Hematopoietic multipotent progenitor cell treated with erythropoietin and hydrocortisone succinate and interleukin-3 and kit ligand, for 8 days (in vitro differentiated cells): ENCODE measurements at places on chromosomes 5 and 9.

- no peak for DNase-seq
Measured at GRCh38 chr9:120474591-120475243, 105.2 kb downstream of the CDK5RAP2 start.

- no peak for DNase-seq
Measured at GRCh38 chr5:8316608-8317280, 447.8 kb downstream of the MTRR start.

- peak; percentile 35 for DNase-seq
Measured at GRCh38 chr9:98006127-98006796, 23.1 kb downstream of the ANP32B start.

DNA sequence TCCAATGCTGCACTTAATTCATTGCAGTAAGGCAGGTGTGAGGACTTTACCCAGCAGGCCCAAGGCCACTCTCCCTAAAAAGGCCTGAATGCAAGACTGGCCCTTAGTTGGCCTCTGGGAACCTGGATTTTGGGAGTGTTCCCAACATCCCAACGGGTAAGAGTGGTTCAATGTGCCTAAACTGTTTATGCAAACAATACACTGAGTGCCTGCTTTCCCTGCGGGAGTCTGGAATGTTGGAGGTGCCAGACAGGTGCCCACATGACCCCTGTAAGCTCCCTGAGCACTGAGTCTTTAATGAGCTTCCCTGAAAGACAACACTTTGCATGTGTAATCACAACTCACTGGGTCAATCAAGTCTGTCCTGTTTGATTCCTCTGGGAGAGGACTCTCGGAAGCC, 37.4 kb downstream of the NSUN2 start:
- no peak for DNase-seq

- DNase-seq: no peak
Measured at GRCh38 chr5:14890846-14891245, 19.3 kb upstream of the ANKH start.
